ENCODE measurements at places on chromosomes 11 and 22. TPM values are rescaled to one million over a fixed set of nuclear protein-coding genes. Genes with fewer than 3 reads are reported as not detected.

GRCh38 chr22:29208502-29208862 lies 2.8 kb downstream of the EMID1 start:
- DNase-seq = no peak

- DNase-seq = no peak
These were observed 47.9 kb downstream of the MRGPRX2 start for GRCh38 chr11:19012636-19013035.

DNA sequence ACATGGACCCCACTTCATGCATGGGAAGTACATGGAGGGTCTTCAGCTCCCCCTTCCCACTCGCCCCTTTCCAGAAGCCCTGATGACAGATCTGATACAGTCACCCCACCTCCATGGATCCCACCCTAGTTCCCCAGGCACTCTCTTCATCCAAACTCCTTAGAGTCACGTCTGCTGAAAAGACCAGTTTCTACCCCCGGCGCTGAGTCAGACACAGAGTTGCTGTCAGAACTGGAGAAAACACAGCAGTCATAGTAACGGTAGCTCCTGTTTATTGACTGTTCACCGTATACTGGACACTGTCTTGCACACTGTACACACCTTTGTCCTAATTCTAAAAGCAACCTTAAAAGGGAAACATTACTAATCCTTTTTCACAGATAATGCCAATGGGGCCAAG lies 29.1 kb downstream of the DRD2 start:
- no peak for DNase-seq

SAC3D1 gene
- 15.0 TPM for total RNA-seq

DNA sequence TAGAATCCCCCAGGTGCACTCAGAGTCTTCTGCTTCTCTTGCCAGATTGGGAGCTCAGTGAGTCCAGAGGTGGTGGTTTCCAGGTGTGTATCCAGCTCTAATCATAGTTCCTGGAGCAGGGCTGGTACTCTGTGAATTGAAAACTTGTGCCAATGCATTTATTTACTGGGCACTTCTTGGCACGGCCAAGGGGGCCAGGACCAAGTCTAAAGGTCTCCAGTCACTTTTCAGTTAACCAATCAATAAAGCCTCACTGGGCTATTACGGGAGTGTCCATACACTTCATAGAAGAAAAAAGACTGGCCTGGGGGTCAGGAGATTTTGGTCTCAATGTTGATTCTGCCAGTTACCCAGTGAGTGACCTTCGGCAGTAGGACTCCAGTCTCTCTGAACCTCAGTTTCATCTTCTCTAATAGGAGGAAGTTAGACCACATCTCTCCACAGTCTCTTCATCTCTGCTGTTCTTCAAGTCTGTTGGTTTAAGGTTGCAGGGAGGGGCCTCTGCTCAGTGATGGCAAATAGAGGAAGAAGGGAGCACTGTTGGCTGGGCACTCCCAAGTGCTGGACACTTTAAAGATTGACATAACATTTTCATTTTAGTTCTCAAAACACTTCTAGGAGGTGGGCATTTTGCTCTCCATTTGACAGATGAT lies 188.5 kb upstream of the E2F8 start:
- no peak for DNase-seq

DNA sequence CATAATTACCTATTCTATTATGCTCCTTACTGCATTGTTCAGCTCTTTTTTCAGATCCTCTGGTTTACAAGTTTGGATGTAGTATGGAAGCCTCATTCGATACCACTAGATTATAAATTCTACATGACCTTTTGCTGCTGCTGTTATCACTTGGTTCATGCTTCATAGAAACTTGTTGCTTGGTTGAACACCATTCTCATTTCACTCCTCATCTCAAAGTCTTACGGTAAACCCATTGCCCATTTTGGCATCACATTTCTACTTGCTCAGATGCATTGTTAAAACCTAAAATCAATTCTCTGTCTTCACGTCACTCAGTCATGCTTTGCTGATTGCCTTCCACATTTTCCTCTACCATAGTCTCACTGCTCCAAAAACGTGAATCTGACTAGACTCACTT lies 155.5 kb upstream of the DDI1 start:
- DNase-seq = no peak

- DNase-seq = no peak
These were observed 178.8 kb downstream of the IGLL1 start for GRCh38 chr22:23401111-23401909.

DNA sequence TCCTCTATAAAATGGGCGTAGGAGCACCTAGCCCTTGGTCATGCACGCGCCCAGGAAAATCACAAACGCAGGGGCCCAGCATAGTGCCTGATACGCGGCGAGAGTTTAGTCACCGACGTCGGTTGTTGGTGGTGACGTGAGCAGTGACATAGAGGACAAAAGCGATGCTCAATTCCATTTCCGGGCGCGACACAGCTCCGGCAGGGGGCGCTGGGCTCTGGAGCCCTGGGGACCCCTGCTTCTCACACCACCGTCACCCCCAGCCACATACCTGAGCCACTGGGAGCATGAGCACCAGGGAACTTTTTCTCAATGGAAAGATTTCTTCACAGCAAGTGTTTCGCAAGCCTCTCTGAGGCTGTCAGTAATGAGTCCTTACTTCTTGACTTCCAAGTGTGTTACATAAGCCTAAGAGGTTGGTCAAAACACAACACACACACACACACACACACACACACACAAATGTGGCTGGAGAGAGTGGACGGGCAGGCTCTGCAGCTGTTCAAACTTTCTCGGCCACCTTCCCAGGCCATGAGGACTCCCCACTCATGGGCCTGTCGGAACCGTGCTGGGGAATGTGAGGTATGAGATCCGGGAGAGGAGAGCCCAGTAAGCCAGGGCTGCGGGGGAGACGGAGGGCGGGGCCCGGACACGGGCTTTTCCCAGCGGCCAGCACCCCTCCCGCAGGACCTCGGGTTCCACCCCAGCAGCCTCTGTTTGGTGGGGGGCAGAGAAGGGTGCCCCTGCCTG lies 36.9 kb upstream of the LINC01488 start:
- no peak for DNase-seq

SIAE gene
- 0.43 TPM for total RNA-seq

GRCh38 chr11:47523490-47524225 lies 29.3 kb downstream of the CELF1 start:
- peak; percentile 40 for DNase-seq

- DNase-seq = peak; percentile 13
These were observed 79.6 kb downstream of the EMSY start for GRCh38 chr11:76524461-76524860.

DNA sequence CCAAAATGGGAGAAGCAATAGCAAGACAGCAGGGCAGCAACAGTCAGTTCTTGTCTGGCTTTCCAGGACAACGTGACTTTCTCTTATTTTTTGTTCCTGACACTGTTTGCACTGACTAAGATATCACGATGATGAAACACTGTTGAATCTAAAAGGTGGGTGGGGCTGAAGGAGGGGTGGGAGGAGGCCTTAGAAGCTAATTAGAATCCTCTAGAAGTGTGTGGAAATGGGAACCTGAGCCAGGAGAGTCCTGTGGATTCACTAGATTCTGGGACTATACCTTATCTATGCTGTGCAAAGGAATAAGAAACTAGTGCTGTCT lies 300.3 kb downstream of the ST3GAL4 start:
- DNase-seq = no peak

F2 gene
- 0.06 TPM for total RNA-seq

- DNase-seq = no peak
These were observed 45.8 kb upstream of the TH start for GRCh38 chr11:2217211-2218030.

DNA sequence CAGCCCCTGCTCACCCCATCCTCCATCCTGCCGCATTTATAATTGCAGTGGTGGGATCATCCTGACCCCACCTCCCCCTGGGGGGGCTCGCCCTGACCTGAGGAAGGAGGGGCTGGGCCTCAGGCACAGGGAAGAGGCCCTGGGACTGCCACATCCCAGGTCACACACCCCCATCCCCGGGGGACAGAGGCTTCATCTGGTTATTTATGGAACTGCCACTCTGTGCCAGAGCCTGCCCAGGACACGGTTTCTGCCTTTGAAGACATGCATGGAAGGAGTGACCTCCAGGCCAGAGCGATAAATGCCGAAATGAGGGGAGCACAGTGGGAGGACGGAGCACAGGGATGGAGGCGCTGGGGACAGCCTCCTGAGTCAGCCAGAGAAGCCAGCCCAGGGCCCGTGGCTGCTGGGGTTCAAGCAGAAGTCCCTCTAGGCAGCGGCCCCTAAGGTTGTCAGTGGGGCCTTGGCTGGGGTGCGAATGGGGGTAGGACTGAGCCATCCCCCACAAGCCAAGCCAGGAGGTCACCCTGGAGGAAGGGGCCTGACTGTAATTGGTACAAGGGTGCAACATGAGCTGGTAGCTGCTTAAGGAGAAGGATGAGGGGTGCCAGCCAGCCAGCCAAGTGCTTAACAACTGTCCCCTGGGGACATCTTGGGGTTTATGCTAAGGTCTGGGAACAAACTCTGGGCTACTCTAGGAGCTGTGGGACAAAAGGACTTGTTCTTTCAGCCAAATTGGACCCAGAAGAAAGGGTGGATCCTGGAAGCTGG lies 51.4 kb upstream of the SHISAL1 start:
- DNase-seq = no peak

DNA sequence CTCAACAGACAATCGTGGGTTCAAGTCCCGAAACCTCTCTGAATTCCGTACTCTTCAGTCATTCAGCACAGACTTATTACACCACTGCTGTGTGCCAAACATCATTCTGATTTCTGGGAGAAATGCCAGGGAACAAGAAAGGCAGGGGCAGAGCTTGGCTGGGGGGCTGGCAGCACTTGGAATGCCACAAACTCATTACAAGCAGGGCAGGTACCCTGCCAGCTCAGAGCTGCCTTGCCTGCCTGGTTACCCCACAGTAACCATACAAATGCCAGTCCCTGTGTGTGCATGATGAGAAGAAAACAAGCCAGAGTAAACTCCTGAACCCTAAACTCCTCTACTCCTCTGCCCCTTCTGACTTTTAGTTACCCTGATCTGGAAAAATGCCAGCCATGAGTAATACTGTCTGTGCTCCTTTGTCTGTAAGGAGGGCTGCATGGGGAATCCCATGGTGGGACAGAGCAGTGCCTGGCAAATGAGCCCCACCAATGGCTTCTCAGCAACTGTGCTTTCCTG lies 6.9 kb upstream of the RAD9A start:
- no peak for DNase-seq

DNA sequence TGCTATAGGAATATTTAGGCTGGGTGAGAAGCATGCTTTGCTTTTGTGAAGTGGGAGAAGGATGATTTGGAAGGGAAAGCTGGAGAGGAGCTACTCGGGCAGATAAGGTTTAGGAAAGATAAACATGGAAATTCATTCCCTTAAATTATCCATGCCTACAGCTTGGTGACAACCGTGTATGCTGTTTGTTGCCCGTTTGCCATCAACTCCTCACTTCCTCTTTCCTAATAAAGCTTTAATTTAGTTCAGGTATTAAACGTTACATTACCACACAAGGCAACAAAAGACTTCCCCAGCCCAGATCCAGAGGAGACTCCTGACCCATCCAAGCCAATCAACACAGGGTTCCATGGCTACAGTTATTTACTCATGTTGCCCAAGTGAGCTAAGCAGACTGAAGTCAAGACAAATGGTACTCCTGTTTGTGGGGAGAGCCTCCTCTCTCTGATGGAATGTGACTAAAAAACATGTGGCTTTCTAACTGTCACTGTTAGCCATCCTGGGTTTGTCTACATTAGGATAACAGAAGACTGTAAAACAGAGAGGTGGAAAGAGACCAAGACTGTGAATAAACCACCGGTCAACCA lies 101.7 kb upstream of the GRAMD1B start:
- DNase-seq = no peak

RAB38 gene
- total RNA-seq = not detected
